ENCODE measurements at places on chromosomes 7 and 10.
A peak's percentile ranks its signal among the peaks of the same experiment; 100 is the strongest.

GRCh38 chr10:15486404-15486803 is 115.3 kb upstream of the FAM171A1 start:
- DNase-seq, result no peak

- DNase-seq, result no peak
These were observed 137.9 kb downstream of the ANKRD30A start for GRCh38 chr10:37263304-37263703.

GRCh38 chr7:153567426-153567825 is 484.8 kb upstream of the DPP6 start:
- DNase-seq, result no peak

- peak; percentile 72 for DNase-seq
These were observed 39.5 kb downstream of the TSPAN14 start for GRCh38 chr10:80493522-80494051.

GRCh38 chr7:155874010-155874409 is 61.7 kb upstream of the SHH start:
- no peak for DNase-seq

- DNase-seq, result peak; percentile 53
These were observed 85.8 kb upstream of the EGFR start for GRCh38 chr7:54932818-54933543.

GRCh38 chr7:35755711-35756110 is 45.1 kb upstream of the SEPTIN7 start:
- DNase-seq, result no peak

DNA sequence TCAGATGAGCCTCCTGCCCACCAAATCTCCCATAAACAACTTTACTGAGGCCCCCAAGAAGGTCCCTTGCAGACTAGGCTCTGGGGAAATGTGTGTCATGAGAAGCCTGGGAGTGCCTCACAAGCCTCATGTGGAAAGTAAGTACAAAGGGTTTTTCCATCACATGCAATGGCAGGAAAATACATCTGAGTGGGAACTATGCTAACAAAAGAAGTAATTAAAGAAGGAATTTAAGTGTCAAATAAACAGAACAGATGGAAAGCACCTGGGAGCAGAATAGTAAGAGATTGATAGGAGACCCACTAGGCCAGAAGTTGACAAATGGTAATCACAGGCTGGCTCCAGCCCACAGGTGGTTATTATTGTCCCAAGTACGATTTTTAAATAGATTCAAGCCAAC is 20.5 kb downstream of the GSAP start:
- DNase-seq, result no peak

DNA sequence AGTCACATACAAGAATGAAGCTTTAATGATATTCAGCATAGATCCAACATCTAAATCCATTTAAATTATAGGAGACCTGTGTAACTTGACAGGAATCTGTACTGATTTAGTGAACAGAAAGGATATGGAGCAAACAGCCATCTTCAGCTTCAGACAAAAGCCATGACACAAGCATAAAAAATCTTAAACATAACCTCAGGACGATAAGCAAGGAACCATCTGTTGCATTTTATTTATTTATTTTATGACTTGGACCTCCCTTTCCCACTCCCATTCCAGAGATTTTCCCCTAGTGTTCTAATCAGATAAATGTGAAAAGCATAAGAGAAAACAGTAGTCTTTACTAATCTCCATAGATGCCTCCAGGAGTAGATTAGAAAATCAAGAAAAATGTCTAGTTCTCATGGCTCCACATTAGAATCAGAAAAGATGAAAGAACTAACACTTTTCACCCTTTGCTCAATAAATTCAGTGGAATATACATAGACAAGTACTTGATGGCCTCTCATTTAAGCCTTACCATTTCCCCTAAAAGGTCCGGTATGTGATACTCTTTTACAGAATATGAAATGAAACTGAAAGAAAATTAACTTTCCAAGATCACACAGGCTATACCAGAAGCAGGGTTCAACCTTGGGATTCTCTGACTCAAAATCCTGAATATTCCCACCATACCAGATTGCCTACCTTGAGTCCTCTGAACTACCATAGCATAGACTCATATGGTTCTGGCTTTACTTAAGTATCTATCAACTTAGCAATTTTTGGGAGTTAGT is 15.2 kb downstream of the CACNA2D1 start:
- peak; percentile 48 for DNase-seq

DNA sequence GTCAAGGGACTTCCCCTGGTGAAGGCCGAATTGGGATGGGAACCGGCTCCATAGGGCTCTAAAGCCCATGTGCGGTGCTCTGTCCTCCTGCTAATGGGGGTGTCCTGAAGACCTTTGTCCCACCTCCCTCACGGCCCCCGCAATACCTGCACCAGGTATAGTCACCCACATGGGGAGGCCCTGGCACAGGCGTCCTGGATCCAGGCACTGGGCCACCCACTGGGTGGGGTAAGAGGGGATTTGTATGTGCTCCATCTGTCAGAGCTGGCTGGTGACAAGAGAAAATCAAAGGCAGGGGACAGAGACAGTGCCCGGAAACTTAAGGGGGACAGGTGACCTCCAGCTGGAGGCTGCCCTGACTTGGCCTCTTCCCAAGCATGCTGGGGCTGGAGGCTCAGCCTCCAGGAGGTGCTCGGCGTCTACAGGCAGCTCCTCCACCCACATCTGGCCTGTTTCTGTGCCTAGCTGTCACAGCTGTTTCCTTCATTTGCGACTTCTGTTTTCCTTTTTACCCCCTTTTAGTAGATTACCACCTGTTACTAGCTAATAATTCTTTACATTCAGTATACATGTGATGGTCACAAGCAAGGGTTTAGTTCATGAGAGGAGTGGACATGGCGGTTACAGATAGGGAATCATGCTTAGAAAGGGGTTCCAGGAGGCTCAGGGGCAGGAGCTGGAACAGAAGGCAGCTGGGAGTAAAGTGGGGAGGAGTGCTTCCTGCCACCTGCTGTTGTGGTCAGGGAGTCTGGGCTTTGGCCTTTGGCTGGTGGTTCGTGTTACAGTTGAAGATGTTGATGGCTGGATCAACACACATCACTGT is 2.3 kb upstream of the CUZD1 start:
- no peak for DNase-seq

GRCh38 chr10:33279811-33280602 is 54.5 kb downstream of the NRP1 start:
- no peak for DNase-seq

DNA sequence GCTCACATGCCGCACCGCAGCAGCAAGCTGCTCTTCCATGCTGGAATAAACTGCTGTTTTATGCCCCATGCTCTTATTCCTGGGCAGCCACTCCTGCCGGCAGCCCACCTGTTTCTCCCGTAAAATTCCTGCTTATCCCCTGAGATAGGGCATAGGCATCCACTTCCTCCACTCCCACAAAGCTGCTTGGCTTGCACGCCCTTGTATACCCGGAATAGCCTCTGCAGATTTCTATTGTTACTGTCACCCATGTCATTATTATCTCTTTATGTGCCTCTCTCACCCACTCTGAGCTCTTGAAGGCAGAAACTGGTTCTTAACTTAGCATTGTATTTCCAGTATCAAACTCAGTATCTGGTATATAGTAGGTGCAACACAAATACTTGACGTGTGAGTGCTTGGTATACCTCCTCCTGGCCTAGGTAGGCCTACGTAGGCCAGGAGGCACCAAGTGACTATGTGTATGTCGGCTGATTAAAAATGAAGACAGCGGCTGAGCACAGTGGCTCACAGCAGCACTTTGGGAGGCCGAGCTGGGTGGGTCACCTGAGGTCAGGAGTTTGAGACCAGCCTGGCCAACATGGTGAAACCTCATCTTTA is 193.4 kb downstream of the CCDC3 start:
- DNase-seq, result no peak

DNA sequence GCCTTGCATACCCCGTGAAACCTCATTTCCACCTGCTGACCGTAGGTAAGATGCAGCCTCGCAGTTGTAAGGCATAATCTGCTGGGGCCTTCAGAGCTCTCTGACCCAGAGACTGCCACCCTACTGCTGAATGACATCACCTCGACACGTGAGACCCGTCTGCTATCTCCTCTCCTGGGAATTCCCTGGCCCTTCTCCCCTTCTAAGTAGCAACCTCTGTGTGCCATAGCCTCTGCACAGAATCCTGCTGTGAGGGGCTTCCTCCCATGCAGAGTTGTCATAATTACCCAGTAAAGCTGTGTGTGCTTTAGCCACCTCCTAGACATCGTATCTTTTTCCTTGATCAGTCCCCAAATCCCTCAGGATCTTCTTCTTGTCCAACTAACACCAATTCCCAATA is 106.7 kb downstream of the CACNB2 start:
- no peak for DNase-seq

DNA sequence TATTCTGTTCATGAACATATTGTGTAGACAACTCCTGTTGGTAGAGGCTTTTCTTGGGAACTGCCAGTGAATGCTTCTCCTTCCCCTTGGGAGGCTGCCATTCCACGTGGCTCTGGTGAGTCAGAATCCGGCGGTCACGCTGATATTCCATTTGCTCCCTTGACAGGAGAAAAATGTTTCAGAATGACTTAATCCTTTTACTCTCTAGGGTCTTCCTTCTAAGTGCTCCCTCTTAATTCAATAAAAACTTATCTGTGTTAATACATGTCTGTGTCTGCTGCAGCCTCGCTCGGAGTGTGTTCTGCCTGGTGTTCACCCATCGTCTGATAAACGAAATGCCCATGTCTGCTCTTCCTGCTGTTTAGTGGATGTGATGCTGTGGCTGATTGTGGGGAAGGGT is 278.6 kb downstream of the ARHGAP12 start:
- peak; percentile 66 for DNase-seq

GRCh38 chr7:118517275-118517674 is 292.8 kb downstream of the ANKRD7 start:
- no peak for DNase-seq

DNA sequence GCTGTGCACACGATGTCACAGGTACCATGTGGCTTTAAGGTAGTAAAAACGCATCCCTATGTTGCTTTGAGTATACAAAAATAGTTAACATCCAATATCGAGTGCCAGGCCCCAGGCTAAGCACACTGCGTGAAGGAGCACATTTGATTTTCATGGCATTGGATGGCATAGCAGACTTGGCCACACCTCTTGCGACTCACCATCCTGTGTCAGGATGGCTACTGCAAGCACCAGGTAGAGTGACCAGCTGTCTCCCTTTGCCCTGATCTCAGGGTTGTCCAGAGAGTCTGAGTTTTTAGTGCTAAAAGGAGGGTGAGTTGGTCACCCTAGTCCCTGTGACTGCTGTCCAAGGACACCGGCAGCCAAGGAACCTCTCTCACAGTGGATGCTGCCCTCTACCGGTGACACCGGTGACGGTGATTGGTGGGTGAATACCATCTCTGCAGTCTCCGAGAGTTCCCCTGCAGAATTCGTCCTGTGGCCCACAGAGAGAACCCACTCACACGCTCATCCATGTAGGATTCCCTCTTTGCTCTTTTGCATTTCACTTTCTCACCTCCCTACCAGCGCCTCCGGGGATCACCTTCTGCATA is 76.1 kb downstream of the BICC1 start:
- DNase-seq, result no peak

GRCh38 chr7:134639683-134640279 is 6.9 kb upstream of the BPGM start:
- DNase-seq, result no peak

DNA sequence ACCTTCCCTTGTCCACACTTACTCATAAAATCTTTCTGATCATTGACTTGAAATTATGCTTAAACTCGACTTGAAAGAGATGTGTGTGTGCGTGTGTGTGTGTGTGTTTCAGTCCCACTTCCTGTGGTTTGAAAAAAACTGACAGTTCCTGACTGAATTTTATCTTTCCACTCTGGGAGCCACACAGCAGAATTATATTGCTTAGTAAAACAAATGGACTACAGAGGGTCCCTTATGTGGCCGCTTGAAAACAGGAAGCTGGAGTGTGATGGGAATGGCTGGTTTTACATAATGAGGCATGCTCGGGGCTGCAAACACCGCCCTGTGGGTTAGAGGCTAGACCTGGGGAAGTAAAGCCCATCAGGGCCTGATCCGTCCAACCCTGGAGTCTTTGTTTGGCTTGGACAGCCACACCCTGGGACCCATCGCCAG is 54.8 kb downstream of the LYZL1 start:
- DNase-seq, result no peak

GRCh38 chr7:148584154-148584827 is 6.3 kb upstream of the C7orf33 start:
- no peak for DNase-seq

DNA sequence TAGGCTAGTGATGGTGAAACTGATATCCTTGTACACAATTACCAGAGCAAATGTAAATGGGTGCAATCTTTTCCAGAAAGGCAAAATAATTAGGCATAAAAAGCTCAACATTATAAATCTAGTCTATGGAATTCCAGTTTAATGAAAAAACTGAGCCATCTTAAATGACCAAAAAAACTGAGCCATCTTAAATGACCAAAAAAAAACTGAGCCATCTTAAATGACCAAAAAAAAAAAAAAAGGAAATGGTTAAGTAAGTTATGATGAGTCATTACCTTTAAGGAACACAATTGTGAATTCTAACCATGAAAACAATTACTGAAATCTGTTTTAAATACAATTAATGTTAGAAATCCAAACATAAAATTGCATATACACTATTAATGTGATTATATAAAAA is 25.3 kb downstream of the USP6NL start:
- no peak for DNase-seq

GRCh38 chr7:129750501-129750900 is 139.0 kb downstream of the NRF1 start:
- DNase-seq, result no peak

GRCh38 chr10:6089334-6090219 is 743 bp downstream of the RBM17 start:
- DNase-seq, result peak; percentile 32

- DNase-seq, result no peak
These were observed 1221.5 kb upstream of the SORCS1 start for GRCh38 chr10:108385963-108386362.

DNA sequence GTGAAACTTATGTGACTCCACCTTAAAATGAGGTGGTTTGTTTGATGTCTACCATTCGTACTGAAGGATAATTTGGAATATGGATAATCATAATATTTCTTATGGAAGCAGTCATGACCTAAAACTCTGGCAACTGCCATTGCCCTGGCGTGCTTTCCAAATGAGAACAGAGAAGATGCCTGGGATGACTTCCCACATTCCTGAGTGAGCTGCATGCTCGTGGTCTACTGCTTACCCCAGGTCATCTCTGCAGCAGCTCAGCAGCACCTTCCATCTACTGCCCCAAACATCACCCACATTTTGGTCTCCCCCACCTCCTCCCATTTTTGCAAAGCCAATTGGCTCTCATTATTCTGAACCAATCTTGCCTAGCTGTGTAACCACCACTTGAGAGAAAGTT is 40.1 kb downstream of the LYZL1 start:
- DNase-seq, result peak; percentile 46

Data from hepatic stellate cell (primary cell).